Fibroblast of upper back skin (primary cell): ENCODE measurements at places on chromosomes 1 and 21.

DNA sequence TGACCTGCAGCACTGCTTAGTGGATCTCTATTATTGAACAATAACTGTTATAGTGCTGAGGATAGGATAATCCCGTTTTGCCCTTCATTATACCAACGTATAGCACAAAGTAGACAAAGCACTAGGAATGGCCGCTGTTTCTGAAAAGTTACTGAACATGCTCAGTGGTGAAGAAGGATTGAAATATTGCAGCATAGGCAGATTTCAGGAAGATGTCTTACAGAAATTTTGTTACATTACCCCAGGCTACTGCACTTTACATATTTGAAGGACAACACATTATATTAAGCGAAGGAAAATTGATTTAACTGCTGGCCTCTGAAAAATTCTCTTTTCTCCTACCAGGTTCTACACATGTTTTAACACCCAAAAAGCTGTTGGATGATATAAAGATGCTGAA lies 48.5 kb downstream of the AKNAD1 start:
- no peak for DNase-seq

GRCh38 chr21:35363458-35363857 lies 314.4 kb upstream of the RUNX1 start:
- no peak for DNase-seq

DNA sequence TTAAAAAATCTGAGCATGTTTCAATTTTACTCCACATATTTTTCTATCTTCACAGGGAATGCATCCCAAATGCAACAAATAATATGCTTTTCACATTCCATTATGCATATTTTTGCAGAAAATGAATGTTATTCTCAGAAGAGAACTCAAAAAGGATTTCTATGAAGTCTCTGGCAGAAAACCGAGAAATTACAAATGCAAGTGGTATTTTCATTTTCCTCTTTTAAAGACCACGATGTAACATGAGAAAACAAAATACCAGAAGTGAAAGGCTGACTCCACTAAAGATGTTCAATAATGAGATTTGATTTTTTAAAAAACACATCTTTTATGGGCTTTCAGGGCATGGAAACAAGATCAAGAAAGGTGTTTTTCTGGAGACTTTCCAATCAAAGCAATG lies 5.0 kb upstream of the PDC start:
- DNase-seq = peak; percentile 68

DNA sequence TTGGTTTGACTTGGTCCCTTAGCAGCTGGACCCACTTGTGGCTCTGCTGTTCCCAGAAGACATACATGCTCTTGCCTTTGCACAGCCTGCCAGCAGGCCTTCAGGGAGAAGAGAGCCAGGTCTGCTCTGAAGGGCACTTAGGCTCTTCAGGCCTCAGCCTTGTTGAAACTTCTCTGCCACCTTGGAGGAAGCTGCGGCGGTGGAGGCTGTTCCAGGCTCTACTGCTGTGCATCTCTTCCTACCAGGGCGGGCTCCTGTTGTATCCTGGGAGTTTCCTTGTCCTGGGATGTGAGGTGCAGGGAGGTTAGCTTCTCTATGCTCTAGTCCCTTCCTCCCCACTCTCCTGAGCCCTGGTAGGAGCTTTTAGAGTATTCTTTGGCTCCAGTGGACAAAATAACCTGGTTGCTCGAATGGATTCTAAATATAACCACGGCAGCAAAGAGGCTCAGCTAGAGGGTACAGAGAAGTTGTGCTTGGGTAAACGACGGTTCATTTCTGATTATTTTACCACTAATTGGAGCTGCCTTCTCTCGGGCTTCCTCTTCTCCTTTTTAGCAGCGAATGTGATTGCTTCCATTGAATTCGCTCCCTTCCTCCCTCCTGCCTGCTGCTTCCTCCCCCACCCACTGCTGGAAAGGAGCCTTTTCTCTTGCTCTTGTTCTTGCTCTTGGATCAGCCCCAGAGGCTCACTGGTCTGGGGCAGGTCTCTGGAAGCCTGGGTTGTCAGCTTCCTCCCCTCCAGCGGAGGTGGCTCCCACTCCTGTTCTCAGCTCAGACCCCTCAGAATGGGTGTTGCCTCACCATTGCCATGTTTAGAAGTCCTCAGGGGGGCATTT lies 126.6 kb upstream of the CACNA1E start:
- DNase-seq = no peak

GRCh38 chr1:166470441-166470840 lies 303.6 kb upstream of the FAM78B start:
- no peak for DNase-seq

- DNase-seq = no peak
Observed at GRCh38 chr1:12566484-12567287, 51.3 kb downstream of the DHRS3 start.

- DNase-seq = no peak
Observed at GRCh38 chr1:245693116-245693793, 538.5 kb downstream of the KIF26B start.

DNA sequence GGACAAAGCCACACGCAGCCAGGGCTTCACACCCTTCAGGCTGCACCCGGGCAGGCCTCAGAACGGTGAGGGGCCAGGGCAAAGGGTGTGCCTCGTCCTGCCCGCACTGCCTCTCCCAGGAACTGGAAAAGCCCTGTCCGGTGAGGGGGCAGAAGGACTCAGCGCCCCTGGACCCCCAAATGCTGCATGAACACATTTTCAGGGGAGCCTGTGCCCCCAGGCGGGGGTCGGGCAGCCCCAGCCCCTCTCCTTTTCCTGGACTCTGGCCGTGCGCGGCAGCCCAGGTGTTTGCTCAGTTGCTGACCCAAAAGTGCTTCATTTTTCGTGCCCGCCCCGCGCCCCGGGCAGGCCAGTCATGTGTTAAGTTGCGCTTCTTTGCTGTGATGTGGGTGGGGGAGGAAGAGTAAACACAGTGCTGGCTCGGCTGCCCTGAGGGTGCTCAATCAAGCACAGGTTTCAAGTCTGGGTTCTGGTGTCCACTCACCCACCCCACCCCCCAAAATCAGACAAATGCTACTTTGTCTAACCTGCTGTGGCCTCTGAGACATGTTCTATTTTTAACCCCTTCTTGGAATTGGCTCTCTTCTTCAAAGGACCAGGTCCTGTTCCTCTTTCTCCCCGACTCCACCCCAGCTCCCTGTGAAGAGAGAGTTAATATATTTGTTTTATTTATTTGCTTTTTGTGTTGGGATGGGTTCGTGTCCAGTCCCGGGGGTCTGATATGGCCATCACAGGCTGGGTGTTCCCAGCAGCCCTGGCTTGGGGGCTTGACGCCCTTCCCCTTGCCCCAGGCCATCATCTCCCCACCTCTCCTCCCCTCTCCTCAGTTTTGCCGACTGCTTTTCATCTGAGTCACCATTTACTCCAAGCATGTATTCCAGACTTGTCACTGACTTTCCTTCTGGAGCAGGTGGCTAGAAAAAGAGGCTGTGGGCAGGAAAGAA lies 8.1 kb downstream of the PSRC1 start:
- DNase-seq = peak; percentile 67

DNA sequence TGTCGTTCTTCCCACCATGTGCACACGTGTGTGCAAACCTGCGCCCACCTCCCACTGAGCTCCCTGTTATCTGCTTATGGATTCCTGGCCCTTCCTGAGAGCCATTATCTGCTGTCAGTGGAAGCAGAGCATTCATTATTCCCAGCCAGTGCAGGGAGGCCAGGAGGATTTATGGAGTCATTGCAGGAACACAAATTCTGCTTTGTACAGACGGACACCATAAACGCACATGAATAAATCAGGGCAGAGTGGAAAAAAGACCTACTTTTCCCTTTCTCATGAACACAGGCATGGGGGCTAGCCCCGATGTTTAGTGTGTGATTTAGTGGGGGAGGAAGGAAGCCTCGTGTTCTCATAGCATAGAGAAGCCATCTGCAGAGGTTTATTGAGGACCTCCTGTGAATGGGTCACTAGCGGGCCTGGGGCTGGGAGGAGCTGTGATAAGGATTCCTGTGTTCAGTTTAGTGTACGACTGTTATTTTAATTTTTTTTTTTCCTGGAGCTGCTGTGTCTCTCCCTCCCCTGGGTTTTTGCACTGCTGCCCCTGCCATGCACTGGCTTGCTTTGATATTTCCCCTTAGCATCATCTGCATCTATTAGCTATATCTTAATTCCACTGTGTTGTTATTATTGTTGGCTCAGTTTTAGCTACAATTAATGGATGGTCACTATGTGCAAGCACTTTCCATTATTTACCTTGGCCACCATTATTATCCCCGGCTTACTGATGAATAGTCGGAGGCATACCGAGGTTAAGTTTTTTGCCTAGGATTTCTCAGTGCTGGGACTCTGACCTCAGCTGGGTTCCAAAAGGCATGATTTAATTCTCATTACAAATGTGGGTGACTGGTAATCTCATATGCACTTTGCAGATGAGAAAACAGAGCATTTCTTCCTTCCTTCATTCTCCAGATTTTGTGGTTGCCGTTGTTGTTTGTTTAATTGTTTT lies 33.0 kb downstream of the HUNK start:
- DNase-seq = peak; percentile 35

- no peak for DNase-seq
Observed at GRCh38 chr1:156953571-156953970, 33.1 kb downstream of the LRRC71 start.

- peak; percentile 97 for DNase-seq
Observed at GRCh38 chr1:17874710-17875109, 119.6 kb downstream of the ACTL8 start.

DNA sequence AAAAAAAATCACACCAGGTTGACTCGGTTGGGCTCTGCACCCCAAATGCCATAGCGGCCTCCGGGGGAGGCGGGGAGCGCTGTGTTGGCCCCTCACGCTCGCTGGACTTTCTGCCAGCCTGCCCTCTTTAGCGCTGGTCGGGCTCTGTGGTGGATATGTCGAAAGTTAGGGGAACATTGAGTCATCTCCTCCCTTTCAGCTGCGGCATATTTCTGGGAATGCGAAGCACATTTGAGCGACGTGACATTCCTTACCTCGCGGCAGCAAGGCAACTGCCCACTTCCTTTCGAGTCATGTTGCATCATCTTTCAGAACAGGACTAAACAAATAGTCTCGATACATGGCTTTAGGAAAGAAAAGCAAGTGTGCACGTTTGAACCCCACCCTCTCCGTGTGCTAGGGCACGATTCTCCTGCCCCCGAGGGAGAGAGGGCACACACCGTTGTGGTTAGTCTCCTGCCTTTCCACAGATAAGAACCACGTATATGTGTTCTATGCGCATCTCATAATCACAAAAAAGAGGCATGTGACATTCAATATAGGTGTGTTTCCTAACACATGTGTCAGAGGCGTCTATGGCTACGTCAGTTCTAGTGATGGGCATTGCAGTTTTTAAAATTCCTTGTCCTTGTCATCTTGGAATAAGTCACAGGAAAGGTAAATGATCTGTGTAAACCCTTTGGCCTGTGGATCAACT lies 105.9 kb upstream of the SLC45A1 start:
- DNase-seq = peak; percentile 99

GRCh38 chr1:114632427-114632826 lies 37.4 kb downstream of the DENND2C start:
- no peak for DNase-seq

GRCh38 chr1:210621712-210622111 lies 293.0 kb downstream of the HHAT start:
- no peak for DNase-seq
